ENCODE measurements at places on chromosomes 1 and 21.

GRCh38 chr1:147496571-147497210 lies 44.6 kb upstream of the BCL9 start:
- DNase-seq: no peak

DNA sequence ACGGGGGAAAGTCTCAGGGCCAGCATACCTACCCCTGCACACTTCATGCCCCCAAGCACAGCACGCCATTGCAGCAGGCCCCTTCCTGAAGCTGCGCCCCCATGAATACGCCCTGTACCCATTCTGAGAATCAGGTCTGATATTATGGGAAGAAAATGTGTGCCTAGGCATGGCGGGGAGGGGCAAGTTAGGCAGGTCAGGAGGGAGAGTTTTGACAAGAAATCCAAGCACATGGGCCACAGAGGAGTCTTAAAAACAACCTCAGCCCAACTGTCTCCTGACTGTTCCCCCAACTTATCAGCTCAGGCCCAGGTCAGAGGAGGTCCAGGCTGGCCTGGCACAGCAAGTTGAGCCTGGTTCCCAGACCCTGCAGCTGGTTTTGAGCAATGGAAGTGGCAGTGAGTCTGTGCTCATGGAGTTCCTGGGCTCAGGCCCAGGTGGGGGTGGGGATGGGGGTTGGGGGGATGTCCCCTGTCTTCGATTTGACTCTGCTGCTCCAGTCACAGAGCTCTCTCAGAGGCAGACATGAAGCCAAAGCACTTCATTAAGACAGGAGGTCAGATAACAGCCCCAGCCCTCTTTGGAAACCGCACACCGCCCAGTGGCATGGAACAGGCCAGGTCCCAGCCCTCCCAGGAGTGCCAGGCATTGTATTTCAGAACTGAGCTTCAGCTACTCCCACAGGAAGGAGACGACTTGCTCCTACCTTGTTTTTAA lies 20.6 kb upstream of the BCAR3 start:
- DNase-seq: no peak

GRCh38 chr1:170360601-170361000 lies 171.4 kb upstream of the GORAB start:
- DNase-seq: no peak

DNA sequence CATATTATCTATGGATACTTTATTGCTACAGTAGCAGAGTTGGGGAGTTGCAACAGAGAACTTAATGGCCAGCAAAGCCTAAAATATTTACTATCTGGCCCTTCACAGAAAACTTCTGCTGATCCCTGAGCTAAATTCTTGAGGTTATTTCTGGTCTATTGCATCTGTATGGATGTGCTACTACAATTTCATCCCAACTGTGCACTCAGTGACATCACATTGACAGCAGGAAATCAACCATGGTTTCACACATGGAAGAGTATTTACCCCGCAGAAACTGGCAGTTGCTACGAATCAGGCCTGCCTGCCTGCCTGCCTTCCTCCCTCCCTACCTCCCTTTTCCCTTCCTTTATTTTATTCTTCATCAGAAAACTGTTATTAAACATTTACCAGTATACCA lies 12.1 kb downstream of the CLCA2 start:
- no peak for DNase-seq

DNA sequence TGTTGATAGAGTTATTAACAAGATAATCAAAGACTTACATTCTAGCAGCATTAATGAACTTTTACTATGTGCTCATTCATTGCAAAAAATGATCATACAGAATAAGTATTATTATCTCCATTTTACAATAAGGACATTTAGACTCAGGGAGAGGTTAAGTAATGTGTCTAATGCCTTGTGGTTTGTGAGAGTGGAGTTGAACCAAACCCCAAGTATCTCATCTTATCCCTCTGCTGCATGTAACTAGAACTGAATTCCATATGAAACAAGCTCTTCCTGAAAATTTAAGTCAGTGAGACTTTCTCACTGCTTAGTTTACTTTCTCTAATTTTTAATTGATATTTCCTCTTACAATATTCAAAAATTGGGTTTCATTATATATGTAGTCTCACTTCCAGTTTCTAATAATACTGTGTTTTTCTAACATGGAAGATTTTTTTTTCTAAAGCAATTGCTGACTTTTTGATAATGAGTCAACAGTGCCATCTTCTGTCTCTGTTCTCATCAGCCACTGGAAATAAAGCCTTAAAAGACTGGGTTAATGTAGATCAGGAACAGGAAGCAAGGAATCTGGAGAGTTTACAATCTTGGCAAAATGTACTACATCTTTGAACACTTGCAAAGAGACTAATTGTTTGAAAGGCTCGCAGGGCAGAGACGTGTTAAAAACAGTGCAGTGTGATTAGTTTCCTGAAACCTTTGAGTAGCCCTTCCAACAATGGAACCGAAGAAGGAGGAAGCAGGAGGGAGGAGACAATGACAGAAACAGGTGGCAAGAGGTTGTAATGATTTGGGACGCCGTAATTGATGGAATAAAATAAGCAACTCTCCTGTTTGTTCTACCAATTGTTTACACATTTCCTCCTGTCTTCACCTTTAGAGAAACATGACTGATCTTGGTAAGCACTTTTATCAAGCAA lies 567.6 kb downstream of the MRPL39 start:
- DNase-seq: no peak
